Gastroesophageal sphincter (tissue), 4 donors: ENCODE measurements at places on chromosomes 2 and 18. TPM values are rescaled to one million over a fixed set of nuclear protein-coding genes. Genes with fewer than 3 reads are reported as not detected.

C2orf74 gene
- 24.0 TPM for total RNA-seq

POTEI gene
- total RNA-seq = not detected

RTP5 gene
- not detected for total RNA-seq

DGUOK gene
- 61.3 TPM for total RNA-seq

MARCHF4 gene
- not detected for total RNA-seq

KYNU gene
- total RNA-seq = 2.6 TPM

DNA sequence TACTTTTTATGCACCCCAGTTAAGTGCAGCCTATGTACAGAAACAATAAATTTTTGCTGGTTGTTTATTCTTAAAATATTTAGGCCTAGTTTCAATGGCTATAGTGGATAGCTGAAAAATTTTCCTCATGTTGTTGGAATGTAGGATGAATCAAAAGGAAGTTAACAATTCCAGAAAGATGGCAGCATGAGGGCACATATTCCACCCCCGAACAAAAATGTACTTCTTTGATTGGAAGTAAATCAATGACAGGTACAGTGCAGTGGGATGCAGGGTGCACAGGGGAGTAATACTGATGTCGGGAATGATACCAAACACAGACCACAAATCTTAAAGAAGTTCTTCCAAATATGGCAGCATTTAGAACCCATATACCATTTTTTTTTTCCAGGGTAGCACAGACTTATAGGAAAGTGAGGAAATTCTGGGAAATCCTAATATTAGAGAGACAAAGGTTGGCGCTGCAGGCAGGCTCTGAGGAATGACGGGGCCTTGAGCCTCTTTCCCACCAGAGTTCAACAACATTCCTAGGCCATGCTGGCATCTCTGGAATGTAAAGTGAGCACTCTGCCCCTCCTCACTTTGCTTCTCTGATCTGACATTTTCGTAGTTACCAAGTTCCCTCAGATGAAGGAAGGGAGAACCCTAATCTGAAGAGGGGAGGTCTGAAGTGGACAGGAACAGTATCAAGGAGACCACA, 36.6 kb upstream of the IKZF2 start:
- no peak for ATAC-seq

DNA sequence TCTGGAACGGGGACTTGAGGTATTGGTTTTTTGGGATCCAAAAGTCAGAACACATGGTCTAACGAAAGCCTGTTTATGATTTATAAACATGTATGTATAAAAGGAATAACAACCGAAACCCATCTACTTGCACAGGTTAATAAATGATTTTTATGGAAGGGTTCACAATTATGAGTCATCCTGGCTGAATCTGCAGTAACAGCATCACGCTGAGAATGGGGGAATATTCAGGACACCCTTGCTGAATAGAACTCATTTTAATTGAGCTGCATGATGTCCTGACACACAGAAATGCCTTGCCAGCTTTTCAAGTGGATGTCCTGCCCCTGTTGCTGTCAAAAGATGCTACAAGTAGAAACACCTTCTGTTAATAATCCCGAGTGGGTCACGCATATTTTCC, 54.7 kb upstream of the TGFA start:
- no peak for ATAC-seq

DNA sequence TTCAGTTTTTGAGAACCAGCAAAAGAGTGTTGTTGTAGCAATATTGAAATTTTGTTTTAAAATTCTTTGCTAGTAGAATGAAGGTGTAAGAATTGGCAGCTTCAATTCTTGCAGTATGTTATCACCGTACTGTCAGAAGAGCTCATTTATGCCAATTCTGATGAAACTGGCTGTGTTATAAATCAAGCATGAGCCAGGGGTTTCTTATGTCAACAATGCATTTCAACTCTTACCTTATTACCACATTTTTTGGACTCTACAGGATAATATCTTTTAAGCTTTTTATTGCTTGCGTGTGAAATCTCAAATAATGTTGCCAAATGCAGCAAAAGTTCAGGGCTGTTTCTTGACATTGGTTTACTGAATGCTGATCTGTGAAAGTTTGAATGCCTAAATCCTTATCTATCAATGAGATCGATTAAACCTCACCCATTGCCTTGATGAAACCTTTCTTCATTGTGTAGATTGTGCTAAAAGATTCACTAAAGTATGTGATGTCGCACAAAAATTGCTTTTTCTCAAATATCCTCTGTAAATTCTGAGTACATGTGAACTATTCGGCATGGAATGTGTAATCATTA, 1389.3 kb upstream of the ZEB2 start:
- no peak for ATAC-seq

DNA sequence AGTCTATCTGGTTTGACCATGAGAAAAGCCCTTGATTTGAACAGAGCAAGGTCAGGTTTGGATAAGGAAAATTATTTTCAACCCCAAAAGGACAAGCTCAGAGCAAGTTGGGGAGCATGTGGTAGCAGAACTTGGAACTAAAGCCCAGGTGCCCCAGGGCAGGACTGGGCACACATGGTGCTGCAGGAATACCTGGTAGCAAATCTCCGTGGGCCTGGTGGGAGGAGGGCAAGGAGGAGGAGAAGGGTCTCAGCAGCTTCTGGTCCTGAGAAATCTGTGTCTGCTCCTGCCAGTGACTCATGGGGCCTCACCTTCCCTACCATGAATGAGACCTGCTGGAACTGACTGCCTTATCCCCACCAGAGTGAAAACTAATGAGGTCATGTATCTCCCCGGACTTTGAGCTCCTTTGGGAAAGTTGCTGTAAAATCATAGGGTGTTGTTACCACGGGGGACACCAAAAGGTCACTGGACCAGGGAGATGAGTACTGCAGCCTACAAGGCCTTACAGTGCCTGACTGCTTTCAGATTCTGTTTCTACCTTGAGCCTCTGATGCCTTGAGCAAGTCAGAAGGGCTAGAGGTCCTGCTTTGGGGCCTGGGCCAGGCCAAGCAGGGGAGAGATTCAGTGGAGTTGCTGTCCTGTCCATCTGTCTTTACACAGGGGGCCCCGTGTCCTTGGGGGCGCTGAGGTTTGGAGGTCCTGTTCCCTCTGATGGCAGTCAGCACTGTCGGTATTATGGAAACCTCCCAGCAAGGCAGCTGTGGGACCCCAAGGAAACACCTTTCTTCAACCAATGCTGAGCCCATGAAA, 304.0 kb downstream of the MYCN start:
- ATAC-seq = no peak

DNA sequence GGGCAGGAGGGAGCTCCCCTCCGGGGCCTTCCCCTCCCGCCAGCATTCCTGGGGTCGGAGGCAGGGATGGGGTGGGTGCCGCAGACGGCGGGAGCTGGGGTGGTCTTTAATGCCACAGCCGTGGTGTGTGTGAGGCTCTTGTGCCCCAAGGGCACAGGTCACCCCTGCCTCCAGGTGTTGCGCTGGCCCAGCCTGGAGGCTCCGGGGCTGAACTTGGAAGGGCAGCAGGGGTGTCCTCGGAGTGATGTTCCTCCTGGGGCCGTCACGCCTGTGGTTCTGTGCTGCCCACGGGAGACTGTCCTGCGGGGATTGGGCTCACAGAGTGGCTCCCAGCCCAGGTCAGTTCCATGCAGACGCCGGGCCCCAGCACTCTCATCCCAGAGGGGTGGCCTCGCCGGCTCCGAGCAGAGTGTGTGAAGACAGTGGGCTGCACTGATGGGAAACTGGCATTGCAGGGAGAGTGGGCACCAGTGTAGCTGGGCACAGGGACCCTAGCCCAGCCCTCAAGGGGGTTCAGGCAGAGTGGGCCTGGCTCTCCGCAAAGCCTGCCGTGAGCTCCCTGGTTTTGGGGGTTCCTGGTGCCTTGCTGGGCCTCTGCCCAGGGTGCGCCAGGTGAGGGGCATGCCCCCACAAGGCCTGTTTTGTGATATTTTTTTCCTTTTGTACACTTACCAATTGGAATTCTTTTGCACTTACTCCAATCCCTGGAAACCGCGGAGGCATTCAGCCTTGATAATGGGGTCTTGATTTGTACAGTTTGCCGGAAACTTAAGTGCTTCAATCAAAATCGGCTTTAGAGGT, 56.7 kb downstream of the NFATC1 start:
- no peak for ATAC-seq

DNA sequence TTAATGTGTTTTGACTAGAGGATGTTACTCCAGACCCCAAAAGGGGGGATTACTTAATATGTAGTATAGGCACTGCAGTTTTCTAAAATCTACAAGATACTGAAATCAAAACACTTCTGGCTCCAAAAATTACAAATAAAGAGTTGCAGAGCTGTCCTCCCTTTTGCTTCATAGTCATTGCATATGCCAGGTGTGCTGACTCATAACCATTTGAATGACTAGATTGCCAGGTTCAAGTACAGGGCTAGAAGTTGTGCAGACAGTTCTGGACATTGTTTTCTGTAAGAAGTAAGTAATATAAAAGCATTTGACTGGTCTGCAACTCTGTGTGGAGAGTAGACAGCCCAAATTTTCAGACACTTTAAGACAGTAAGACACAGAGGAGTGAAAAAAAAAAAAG, 6.7 kb downstream of the CWC22 start:
- ATAC-seq = no peak

DNA sequence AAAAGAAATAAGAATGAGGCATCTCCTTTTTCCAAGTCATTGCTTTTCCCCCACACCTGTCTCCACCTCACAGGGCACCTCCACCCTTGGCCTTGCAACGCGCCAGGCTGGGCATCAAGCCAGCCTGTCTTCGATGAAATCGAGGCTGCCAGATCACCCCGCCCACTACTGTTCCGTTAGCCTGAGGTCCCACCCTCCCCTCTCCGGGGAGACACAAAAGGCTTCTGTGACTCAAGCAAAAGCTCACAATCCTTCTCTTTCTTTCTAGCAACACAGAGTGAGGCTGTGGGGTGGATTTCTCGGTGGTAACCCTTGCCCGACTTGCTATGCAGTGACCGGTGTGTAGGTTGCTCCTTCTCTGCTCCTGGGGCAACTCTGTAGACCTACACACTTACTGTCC, 9.9 kb downstream of the TNP1 start:
- peak; percentile 37 for ATAC-seq

GRCh38 chr2:196925051-196925767, 1.3 kb downstream of the PGAP1 start:
- no peak for ATAC-seq

- ATAC-seq = no peak
Observed at GRCh38 chr18:68766433-68766832, 31.4 kb upstream of the CCDC102B start.

- no peak for ATAC-seq
Observed at GRCh38 chr2:98761267-98761781, 30.4 kb upstream of the MGAT4A start.

DNA sequence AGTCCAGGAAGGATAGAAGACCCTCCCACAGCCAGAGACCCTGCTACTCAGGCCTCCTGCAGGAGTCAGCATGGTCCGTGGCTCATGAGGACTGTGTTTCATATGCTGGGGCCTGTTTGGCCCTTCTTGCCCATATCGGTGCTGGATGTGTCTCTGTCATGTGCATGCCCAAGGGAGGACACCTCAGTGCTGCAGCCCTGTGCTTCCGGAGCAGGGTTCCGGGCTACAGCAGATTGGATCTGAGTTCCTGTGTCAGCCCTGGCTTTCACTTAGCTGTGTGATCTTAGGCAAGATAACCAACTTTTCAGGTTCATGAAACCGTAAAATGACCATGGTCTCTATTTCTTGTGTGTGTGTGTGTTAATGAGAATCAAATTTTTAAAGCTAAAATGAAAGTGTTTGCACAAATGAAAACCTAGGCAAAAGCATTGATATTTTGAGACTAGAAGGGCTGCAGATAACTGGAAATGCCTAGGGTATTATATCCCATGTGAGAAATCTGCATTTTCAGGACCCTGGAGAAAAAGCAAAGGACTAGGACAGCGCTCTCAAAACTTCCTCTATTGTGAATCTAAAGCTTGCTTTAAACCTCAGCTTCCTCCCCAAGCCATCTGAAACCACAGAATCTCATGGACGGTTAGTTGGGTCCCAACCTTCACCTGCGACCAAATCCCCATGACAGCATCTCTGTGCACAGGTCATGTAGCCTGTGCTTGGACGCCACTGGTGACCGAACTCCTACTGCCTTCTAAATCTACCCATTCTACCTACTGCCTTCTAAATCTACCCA, 58.8 kb upstream of the CAPN13 start:
- no peak for ATAC-seq

DNA sequence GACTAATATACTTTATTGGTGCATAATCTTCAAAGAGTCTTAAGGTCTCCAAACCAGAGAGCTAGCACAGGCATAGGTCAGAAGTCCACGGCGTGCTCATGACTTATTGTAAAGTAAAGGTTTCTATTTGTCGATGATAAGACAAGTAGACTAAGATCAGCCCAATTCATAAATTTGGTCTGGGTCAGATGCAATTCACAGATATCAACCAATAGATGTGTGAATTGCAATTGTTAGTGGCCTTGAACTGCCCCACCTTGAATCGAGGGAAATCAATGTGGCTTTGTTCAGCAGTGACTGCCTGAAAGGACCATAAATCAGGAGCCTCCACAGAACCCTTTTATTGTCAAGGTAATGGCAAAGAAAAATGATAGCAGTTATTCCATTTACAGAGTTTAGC, 39.1 kb upstream of the CPS1 start:
- ATAC-seq = no peak
